ENCODE measurements at places on chromosomes 12 and 14.

- no peak for DNase-seq
These were observed 85.6 kb downstream of the LMO3 start for GRCh38 chr12:16520328-16520727.

GRCh38 chr14:101521473-101521915, 39.8 kb upstream of the DIO3 start:
- no peak for DNase-seq

DNA sequence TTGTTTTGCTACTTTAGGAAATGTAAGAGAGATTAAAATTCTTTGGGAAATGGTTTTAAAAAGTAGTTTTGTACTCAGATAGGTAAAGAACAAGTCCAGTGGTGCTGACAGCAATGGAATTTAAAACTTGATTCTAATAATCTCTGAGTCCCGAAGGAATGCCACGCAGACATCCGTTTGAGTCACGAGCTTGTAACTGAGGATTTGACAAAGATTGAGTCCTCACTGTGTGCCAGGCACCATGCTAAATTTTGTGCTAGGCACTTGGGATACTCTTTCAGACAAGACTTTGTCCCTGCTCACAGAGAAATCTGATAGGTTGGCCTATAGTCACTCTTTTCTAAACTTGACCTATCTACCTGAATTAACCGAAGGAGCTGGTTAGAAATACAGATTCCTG, 12.7 kb downstream of the FLRT2 start:
- DNase-seq: no peak

DNA sequence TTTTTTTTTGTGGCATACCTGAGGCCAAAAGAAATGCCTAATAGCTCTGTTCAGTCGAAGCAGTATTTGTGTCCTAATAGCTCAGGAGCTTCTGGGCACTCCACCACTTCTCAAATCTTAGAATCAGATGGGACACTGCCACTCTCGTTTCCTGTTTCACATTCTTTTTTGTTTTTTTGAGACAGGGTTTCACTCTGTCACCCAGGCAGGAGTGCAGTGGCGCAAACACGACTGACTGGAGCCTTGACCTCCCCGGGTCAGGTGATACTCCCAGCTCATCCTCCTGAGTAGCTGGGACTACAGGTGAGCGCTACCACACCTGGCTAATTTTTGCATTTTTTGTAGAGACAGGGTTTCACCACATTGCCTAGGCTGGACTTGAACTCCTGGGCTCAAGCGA, 52.7 kb downstream of the SPPL3 start:
- DNase-seq: no peak

DNA sequence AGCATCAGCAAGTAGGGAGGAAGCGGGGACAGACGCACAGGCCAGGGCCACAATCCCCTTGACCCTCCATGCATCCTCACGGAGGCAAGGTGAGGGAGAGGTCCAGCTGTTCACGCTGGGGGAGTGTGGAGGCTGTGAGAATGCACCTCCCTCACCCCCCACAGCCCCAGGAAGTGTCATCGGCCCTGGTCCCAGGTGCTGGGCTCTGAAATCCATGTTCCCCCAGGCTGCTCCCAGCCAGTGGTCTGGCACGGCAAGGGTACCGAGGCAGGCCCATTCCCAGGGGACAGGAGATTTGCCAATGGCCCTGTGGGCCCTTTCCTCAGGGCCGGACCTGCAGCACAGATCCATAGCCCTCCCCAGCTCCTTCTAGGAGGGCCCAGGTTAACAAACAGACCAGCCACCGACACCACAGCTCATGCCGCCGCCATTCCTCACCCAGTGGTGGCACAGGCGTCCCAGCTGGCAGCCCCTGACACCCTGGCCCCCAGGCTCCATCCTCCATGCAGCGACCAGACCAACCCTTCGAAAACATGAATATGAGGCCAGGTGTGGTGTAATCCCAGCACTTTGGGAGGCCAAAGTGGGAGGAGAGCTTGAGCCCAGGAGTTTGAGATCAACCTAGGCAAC, 21.9 kb upstream of the EIF5 start:
- no peak for DNase-seq

DNA sequence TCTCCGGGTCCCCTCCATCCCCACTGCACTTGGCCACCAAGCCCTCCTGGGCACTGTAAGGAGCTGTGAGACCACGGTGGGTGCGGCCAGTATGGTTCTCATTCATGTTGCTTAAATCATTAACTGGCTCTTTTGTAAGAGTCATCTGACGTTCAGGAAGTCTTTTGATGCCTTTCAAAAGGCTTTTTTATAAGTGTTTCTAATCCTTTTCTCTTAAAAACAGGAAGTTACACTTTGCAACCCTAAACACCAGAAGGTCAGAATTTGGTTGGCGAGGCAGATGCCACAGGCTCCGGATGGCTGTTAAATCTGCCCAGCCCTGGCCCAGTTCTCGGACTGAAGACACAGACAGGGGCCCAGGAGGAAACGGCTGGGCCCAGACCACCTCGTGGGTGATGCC, 26.1 kb upstream of the DIO3 start:
- DNase-seq: no peak

DNA sequence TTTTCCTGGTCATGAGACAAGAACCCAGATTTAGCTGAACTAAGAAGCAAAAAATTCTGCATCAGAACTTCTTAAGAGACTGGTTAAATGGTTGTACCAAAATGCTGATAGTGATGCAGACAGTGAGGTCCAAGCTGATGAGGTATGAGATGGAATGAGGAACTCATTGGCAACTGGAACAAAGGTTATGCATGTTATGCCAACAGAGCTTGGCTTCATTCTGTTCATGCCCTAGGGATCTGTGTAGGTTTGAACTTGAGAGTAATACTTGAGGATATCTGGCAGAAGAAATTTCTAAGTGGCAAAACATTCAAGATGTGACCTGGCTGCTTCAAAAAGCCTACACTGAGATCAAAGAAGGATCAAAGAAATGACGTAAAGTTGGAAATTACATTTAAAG, 398.0 kb downstream of the FSCB start:
- DNase-seq: no peak

- no peak for DNase-seq
These were observed 341.2 kb upstream of the NAV3 start for GRCh38 chr12:77489331-77489970.

DNA sequence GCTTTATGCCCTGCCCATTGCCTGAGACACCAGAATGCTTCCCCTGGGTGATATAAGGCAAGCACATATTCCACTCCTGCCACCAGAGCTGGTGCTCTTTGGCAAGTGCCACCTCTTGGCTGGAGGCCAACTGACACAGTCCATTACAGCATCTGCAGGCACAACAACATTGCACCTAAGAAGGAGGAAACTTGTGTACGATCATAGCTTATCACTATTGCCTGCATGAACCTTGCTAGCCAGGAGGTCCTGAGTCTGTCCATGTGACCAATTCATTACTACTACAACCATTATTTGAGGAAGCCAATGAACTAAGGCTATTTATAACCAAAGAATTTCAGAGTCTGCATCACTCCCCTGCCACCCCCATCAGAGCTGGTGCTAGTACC, 119.8 kb upstream of the SCAF11 start:
- no peak for DNase-seq

GRCh38 chr12:116495260-116495659, 63.9 kb upstream of the MAP1LC3B2 start:
- DNase-seq: no peak

DNA sequence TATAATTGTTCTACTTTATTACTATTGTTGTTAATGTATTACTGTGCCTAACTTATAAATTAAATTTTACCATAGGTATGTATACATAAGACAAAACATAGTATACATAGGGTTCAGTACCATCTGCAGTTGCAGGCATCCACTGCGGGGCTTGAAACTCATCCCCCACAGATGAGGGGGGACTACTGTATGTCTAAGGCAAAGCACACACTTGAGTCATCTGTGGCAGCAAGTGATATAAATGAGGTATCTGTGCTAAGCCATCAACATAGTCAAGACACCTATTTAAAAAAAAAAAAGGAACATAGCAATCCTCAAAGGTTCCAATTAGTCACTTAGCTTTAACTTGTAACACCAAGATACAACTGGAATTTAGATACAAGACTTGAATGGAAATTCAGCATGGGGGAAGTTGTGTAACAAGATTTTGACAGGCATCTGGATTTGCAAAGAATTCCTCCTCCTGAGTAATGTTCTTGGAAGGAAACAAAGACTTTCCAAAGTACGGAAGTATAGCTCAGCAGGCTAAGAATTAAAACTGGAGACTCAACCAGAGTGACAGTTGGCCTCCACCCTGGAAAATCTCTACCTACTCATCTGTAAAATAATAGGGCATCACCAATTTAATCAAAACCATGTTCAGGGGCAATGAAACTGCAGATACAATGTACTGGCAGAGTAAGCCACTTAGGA, 14.9 kb downstream of the DCAF5 start:
- no peak for DNase-seq

DNA sequence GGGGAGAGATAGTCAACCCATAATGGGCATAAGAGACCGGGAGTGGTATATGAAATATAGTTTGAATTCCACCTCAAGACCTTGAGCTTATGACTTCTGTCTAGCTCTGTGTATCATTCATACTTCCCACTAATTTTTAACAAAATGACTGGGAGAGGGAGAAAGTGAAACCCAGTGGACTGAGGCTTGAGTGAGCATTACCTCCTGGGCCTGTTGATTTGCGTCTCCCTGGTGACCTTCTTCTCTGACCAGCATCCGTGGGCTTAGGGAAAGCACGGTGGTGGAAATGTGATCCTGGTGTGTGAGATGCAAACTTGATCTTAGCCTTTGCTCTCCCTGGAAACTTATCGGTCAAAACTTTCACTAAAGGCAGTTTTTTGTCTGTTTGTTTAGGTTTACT, 207.9 kb upstream of the BCL2L14 start:
- no peak for DNase-seq

- DNase-seq: no peak
These were observed 251.1 kb upstream of the BTG1 start for GRCh38 chr12:92396647-92397252.

GRCh38 chr12:77314378-77315052, 249.1 kb upstream of the E2F7 start:
- no peak for DNase-seq

DNA sequence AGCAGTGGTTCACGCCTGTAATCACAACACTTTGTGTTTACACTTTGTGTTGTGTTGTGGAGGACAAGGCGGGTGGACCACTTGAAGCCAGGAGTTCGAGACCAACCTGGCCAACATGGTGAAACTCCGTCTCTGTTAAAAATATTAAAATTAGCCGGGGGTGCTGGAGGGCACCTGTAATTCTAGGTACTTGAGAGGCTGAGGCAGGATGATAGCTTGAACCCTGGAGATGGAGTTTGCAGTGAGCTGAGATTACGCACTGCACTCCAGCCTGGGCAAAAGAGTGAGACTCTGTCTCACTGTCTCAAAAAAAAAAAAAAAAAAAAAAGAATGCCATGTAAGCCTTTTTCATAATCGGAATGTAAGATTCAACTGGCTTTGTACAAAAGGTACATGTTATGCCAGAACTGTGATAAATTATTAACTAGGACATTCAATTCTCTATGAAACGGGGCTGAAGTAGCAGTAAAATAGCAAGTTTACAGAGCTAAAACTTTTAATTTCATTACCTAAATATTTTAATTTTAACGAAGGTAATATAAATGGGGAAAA, 13.9 kb upstream of the PITPNM2 start:
- no peak for DNase-seq

GRCh38 chr12:8780389-8780788, 42.0 kb upstream of the A2ML1 start:
- DNase-seq: no peak

GRCh38 chr14:90924621-90925340, 108.6 kb upstream of the TTC7B start:
- DNase-seq: no peak

DNA sequence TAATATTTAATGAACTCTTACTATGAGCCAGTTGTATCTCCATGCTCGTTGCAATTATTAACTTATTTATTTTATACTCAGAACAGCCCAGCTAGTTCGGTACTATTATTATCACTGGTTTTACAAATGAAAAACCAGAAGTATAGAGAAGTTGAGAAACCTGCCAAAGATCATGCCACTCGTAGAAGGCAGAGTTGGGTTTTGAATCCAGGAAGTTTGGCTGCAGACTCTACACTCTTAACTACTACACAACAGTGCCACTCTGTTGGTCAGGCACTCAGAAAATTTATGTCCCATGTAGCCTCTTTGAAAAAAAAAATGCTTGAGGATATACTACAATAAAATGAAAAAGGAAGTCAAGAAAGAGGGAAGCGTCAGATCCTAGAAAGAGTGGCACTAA, 71.5 kb upstream of the ARID2 start:
- no peak for DNase-seq

GRCh38 chr14:80587096-80587724, 354.3 kb downstream of the CEP128 start:
- DNase-seq: peak; percentile 31

DNA sequence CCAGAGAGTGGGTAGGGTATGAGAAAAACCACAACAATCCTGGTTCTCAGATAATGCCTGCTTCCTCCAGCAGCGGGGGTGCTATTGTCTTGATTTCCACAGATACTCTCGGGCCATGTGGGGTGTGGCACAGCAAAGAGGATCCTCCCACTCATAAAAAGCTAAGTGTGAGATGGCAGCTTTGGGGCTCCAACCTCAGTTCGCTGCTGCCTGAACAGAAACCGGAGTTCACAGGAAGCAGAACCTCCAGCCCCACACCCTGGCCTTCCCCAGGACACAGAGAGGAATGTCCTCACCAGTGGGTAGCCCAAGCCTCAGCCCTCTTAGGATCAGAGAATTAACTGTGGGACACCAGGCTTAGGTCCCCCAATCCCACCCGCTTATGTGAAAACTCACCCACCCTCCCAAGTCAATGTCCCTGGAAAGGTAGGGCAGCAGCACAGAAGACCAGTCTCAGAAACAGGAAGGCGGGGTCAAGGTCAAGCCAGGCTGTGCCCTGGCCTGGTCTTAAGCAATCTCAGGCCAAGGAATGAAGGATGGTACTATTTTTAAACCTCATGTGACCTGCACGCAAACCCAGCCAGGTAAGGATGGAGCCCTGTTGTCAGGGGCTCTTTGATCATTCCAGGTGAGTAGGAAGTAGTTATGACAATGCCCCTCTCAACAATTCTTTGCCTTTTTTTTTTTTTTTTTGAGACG, 9.0 kb downstream of the KCTD10 start:
- no peak for DNase-seq

DNA sequence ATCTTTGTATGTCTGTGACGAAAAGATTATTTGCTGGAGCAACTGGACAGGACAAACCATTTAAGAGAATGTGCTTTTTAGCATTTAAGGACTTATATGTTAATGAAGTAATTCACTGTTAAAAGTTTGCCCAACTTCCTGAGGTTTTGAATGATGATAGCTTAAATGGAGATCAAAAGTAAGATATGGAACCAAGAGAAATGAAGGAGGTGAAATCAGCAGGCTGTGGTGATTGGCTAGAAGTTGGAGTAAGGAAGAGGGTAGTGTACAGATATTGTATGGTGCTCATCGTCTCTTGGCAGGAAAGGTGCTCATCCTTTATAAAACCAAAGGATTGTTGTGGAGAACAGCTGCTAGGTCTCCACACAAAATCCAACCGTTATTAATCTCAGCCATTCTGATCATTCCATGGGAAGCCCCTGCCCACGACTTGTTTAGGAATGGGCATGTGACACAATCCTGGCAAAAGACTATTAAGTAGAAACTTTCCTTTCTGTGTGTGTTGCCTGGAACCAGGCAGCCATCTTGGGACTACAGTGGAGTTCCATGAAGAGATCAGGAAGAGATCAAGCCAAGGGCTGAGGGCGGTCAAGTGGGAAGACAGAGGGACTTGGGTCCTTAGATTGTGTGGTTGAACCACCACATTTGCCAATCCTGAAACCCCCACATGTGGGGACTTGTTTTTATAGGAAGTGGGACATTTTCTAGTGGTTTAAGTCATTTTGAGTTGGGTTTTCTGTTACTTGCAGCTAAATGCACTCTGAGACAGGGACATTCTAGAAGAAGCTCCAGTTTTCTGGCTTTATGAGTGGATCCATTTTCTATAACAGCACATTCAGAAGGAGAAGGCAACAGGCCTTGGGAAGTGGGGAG, 56.8 kb upstream of the CHST11 start:
- no peak for DNase-seq

All from NCI-H1092 treated with DMSO at 0.1 percent for 48 hours (cell line).